NCI-H1092 (cell line): ENCODE measurements at places on chromosomes 3 and 15.

GRCh38 chr3:76206346-76206745 is 421.0 kb upstream of the ZNF717 start:
- no peak for DNase-seq

DNA sequence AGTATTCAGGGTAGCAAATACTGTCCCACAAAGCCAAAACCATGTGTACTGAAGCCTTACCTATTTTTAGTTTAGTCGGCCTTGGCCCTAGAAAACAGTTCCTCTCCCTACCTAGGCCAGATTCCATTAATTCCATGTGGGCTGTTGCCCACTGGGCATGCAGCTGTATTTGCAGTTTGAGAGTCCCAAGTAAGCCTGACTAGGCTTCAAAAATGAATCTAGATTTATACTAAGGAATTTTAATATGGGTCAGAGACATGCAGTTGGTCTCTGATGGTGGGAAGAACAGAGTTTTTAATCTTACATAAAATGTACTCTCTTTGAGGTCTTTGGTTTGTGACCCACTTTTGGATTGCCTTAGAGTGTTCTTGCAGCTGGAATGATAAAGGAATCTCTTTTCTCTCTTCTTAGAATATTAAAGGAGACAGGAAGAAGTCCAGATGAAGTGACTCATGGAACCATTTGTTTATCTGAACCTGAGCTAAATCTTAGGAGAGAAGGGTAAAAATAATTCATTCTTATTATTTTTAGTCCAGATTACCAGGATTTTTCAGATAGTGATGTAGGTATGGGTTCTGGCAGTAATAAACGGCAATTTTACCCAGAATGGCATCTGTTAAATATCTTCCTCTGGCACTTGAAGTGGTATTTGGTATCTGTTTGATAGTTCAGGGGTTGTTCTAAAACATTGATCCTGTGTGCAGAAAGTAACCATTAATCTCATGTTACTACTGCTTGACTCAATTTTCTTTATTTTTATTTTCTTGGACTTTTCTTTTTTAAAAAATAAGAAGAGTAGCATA is 33.8 kb downstream of the GLCE start:
- no peak for DNase-seq

DNA sequence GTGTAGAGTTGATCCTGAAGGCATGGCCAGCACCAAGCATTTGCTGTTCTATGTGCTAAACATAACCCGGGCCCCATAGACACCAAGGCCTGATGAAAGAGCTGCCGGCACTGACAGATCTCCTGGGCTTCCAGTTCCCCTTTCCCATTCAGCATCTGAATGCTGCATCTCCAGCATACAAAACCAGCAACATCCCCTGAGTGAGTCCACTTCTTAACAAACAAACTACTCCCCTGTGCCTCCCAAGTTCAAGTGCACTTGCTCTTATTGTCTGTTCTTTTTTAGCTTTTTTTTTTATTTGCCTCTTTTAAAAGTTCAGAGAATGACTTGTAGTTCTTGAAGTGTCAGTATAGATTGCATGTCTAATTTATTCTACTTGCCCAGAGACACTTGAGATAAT is 156.0 kb downstream of the EDEM1 start:
- DNase-seq: no peak

GRCh38 chr15:63035977-63036376 is 6.6 kb upstream of the TPM1 start:
- no peak for DNase-seq

- no peak for DNase-seq
These were observed 29.6 kb upstream of the SELENOK start for GRCh38 chr3:53921296-53921695.

DNA sequence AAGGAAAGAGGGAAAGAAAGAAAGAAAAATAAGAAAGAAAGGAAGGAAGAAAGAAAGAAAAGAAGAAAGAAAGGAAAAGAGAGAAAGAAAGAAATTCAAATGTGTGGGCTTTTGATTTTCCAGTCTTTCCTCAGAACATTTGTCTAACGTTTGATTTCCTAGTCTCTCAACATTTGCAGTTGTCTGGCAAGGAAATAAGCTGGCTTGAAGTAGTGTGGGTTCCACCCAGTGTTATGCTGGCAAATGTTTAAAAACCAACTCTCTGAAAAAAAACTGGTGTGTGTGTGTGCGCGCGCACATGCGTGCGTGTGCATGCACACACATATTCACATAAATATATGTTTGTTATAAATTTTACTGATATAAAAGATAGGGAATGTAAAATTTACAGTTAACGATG is 54.6 kb upstream of the C3orf49 start:
- no peak for DNase-seq

- no peak for DNase-seq
These were observed 5.1 kb downstream of the APBA2 start for GRCh38 chr15:28890711-28891495.

DNA sequence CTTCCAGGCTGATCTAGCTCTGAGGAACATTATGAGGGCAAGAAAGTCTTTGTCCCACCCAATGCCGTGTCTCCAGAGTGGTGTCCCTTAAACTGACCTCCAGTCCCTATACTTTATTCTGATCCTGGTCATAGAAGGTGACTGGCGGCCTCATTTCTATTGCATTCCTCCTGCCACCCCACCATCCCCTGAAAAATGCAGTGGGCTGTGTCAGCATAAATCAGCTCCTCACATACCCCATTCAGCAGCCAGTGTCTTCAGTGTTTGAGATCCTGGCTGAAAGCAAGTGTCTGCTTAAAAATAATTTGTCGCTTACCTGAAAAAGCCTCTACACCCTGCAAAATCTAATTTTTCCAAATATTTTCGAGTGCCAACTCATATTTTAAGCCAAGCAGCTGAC is 346.1 kb downstream of the FEZF2 start:
- no peak for DNase-seq

DNA sequence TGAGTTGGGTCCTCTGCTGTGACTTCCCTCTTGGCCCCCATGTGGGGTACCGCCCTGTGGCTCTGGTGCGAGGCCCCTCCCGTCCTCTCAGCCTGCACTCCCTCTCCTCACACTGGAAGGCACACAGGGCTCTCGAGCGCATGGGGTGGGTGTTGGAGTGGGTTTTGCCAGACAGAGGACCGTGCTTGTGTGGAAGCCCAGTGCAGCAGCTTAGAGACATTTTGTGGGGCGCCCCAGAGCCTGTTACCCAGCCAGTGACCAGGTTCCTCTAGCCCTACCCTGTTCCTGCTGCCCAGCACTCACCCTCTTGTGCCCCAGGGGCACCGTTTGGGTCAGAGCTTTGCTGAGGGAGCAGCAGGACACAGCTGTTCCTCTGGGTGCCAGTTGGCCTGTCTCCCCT is 9.9 kb downstream of the PLXNA1 start:
- no peak for DNase-seq

DNA sequence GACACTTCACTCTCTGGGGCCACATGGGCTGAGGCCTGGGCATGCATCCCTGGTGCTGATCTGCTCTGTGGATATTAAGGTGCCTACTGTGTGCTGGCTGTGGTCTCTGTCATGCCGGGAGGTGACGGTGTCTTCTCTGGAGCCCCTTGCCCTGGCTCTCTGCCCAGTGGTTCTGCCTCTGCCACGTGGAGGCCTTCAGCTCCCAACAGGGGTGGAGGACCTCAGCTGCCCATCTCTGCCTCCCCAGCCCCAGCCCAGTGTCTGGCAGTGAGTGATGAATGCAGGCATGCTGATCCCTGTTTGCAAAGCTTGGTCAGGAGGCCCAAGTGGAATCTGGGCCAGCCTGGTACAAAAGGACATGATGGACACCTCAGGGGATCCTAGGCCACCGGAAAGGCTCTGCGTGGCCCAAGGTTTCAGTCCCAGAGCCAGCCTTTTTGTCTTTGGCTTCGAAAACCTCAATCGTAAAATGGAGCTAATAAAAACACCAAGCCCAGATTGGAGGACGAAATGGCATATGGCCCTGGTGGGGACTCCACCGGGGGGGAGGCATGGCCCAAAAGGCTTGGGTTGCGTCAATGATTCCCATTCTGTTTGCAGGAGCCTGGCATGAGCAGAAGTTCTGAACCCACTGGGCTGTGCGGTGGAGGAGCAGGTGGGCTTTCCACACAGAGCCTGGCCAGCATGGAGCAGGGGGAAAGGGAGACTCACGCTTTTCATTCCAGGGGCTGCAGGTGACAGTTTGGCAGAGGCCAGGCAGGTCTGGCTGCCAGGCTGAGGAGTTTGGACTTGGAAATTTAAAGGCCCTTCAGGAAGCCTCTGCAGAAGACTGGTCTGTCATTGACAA is 54.7 kb upstream of the KLF13 start:
- no peak for DNase-seq

DNA sequence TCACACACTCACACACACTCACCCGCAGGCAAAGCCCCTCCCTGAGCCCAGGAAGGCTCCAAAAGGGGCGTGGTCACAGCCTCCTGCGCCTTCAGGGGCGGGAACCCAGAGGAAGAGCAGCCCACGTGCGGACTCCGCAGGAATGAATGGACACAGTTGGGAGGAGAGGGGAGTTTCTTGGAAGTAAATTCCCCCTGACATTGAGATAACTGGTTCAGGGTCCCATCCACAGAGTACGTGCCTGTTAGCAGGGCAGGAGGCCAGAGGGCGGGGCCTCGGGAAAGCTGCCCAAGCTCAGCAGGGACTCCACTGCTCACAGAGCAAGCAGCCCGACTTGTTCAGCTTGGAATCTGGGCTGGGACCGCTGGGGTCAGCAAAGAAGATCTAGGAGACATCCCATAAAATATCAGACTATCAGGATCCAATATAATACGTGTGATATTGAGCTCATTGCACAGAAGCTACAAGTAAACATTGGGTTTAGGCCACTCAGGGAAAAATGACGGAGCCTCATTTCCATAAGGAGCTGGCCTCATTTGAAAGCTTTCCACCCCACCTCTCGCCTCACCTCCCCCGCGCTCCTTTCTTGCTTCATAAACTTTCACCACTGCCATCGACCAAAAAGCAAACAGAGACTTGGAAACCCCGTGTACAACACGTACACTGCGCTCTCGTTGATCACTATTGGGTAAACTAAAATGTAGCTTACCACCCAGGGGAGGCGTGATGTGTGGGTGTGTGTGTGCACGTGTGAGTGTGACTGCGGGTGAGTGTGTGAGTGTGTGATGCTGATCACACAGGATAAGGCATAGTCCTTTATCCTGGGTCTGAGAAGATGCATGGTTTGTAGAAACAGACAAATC is 36.0 kb downstream of the TM2D3 start:
- no peak for DNase-seq
